ENCODE measurements at places on chromosomes 2 and 18.

- no peak for DNase-seq
These were observed 373.0 kb downstream of the CDH2 start for GRCh38 chr18:27803957-27804356.

DNA sequence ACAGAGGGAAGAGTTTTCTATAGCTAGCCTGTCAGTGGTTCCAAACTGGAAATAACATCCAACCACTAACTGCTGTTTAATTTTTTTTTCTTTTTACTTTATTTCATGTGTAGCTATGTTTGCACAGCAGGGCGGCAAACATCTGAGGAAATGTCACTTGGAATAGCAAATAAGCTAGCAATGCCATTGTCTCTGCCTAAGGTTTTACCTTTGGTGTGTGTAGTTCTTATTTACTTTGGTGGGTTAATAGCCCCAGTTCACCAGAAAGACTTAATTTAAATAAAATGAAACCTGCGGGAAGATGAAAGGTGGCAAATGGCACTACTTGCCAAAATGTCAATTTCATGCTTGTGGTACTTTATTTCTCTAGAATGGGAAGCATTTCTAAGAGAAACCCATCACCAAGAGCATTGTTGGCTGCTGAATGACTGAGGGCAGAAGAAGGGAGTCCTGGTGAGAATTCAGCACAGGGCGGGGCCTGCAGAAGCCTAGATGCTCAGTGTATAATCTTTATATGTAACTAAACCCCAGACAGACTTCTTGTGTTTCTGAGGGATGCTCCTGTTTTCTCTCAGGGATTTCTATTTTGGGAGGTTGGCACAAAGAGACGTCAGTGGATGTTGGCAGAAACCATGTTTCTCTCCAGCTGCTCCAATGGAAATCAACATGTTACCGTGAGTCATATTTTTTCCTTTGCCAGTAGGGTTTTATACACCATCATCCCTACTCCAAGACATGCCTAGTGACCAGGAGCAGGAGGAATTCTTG lies 300.4 kb upstream of the NT5C1B start:
- DNase-seq = no peak

- no peak for DNase-seq
These were observed 218.3 kb upstream of the FBXO11 start for GRCh38 chr2:48124592-48124991.

- DNase-seq = no peak
These were observed 20.4 kb downstream of the RAB12 start for GRCh38 chr18:8629602-8630001.

- DNase-seq = no peak
These were observed 1526.9 kb upstream of the ACVR2A start for GRCh38 chr2:146317959-146318358.

GRCh38 chr2:206176121-206176520 lies 16.4 kb downstream of the EEF1B2 start:
- no peak for DNase-seq

DNA sequence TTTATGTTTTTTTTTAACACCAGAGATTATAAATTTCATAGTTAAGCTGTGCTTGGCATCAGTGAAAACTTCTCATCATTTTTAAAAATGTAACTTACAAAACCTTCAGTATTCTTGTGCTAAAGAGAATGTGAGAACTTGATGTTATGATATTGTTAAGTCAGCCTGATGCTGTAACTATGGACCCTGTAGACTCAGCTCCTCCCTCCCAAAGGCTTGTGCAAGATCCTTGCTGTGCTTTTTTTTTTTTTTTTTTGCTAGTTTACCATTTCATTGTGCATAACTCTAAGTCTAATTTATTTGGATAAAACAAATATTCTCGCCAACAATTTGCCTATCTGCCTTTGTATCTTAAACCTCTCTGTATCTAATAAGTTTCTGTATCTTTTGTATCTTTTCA lies 12.9 kb upstream of the TFPI start:
- DNase-seq = no peak

GRCh38 chr2:127581516-127582490 lies 46.3 kb downstream of the MYO7B start:
- DNase-seq = no peak

DNA sequence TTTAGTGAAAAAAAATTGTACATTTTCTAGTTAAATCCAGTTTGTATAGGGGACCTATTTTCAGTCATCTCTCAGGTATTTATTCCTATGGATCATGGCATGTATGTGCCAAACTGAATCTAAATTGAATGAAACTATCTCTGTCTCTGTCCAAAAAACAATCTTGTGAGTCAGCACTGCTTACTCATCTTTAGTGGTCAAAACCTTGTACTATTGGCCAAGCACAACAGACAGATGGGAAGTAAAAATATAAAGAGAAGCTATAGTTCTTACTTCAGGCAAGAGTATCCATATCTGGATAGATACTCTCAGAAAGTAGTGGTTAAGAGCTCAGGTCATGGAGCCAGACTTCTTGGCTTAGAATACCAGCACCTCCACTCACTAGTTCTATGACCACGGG lies 76.0 kb upstream of the KLHL14 start:
- DNase-seq = no peak

All from activated T-cell treated with anti-CD3 and anti-CD28 coated beads for 48 hours (primary cell).